Activated CD4-positive, alpha-beta T cell treated with anti-CD3 and anti-CD28 coated beads, Interleukin-2, Interleukin-6, amounts not matched to agents 100 ng/mL and 50 ng/mL, durations not matched to agents 16 hours and 8 hours (primary cell): ENCODE measurements at places on chromosomes 4 and X.
A peak's percentile ranks its signal among the peaks of the same experiment; 100 is the strongest.

DNA sequence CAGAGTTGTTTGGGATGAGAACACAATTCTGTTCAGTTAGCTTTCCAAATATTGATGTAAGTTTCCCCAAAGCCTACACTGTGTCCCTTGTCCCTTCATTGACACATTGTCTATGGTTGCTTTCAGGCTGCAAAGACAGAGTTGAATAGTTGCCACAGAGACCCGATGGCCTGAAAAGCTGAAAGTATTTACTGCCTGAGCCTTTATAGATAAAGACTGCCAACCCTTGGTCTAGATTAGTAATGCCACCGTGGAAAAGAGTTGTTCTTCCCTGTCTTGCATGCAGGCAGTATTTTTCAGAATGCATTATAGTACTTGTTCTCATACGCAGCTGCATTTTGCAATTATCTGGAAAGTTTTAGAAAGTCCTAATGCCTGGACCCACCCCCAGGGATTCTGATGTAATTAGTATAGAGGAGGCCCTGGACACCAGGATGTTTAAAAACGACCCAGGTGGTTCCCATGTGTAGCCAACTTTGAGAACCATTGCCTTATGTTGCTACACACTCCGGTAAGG, 180.8 kb downstream of the FRMPD4 start:
- no peak for DNase-seq

- no peak for DNase-seq
Observed at GRCh38 chr4:165199286-165199685, 8.1 kb upstream of the KLHL2 start.

GRCh38 chrX:38080808-38081207, 74.5 kb downstream of the SYTL5 start:
- DNase-seq: no peak

- DNase-seq: no peak
Observed at GRCh38 chr4:13766761-13767540, 139.4 kb upstream of the BOD1L1 start.

- DNase-seq: no peak
Observed at GRCh38 chrX:67613996-67614395, 70.2 kb downstream of the AR start.

- no peak for DNase-seq
Observed at GRCh38 chrX:117919755-117920154, 196.9 kb downstream of the KLHL13 start.

DNA sequence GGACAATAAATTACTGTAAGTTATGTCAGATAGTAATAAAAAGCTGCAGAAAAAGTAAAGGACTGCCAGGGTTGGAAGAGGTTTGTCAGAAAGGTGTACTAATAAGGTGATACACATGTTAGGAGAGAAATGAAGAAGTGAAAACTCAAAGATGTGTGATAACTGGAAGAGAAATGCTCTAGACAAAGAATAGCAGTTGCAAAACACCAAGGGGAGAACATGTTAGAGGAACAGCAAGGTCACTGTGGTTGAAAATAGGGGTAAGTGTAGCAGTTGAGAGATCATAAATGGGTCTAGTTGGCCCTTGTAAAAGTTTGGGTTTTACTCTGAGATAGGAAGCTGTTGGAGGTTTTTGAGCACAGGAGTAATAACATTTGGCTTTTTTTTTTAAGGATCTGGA, 46.9 kb downstream of the HSPA4L start:
- no peak for DNase-seq

DNA sequence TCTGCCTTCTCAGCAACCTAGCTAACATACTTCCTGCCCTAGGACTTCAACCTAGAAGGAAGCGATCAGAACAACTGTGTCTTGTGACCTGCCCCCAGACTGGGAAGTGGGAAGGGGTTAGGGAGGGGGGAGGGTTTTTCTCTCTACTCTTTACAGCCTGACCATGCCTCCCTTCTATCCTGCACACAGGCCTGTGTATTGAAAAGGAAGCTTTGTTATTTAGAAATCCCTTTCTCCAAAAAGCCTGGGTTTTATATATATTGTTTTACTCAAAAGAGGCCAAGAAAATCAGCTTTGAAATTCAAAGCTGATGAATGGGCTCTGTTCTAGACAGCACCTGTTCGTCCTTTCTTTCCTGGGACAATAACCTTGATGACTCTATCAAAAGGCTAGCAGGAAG, 35.2 kb upstream of the SMS start:
- no peak for DNase-seq

DNA sequence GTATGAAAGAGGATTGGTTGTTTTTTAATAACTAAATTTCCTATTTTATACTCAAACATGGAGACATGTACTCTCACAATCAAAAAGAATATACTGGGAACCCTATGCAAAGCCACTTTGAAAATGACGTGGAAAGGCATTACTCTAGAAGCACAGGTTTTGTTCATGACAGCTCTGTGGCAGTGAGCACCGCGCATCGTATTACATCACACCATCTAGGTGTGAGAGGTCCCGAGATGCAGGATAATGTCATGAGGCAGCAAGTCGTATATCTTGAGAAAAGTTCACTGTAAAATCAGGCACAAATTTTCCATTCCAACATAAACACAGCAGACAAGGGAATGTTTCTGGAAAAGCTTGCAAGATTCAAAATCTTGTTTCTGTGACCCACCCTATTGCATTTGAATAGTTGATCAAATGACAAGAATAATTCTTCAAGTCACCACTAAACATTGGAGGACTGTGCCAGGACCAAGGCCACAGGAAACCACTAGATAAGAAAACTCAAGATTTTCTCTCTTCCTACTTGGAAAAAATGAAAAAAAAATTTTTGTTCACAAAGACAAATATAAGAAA, 127.6 kb downstream of the LDB2 start:
- DNase-seq: no peak

DNA sequence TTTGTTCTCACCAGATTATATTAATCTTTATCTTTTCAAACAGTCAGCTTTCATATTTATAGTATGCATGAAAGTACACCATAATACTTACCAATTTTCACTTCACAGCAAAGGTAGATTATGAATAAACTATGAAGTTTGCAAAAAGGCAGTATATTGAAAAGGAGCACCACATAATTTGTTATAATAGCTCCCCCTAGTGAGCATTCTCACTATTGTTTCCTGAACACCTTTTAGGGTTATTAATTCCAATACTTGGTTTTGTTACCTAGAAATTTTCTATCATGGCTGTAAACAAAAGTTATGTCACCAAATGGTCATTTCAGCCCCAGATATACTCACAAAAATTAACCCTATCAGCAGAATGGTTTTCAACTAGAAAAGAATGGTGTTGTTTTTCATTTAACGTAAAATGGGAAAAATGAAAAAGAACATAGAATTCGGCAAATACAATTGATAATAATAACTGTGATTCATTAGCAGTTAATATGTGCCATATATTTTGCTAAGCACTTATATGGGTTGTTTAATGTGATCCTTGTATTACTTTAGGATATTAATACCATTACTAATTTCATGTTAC, 30.2 kb upstream of the NKX6-1 start:
- peak; percentile 54 for DNase-seq

DNA sequence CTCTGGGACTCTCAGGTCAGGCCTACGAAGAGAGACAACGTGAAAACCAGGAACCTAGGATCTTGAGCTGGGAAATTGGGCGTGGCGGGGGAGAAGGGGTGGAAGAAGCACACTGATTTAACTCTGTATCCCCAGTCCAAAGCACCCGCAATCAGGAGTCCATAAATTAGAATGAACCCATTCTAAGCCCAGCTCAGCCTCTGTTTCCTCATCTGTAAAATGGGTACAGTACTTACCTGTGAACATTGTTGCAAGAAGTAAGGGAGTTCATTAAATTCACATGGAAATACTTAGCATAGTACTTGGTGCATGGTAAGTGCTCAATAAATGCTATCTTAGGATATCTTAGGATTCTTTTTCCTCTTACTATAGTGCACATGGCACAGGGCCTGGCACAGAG, 326.7 kb downstream of the BCOR start:
- DNase-seq: no peak

GRCh38 chr4:5371415-5372190, 320.3 kb downstream of the STK32B start:
- no peak for DNase-seq

DNA sequence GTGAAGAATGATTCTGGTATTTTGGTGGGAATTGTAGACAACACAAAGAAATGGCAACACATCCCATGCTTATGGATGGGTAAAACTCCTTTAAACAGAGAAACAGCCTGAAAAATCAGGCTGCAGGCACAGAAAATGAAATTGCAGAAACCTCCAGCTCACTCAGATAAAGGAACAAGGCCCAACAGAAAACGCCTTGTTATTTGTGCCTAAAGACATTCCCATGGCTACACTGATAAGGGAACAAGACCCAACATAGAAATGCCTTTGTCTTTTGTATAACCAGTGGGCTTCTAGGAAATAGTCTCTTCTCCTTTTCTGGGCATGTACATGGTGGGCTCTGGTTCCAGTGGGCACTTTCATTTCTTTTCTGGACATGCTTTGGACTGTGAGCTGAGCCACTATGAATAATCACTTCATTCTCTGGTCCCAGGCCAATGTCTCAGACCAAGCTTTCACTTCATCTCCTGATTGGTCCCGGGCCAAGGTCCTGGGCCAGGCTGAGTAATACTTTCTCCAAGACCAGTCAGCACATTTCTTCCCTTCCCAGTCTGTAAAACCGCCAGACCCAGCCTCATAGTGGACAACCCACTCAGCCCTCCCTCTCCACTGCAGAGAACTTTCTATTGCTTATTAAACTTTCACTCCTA, 160.5 kb downstream of the TBX22 start:
- DNase-seq: no peak

- DNase-seq: no peak
Observed at GRCh38 chr4:75135068-75135825, 202.3 kb downstream of the PARM1 start.

DNA sequence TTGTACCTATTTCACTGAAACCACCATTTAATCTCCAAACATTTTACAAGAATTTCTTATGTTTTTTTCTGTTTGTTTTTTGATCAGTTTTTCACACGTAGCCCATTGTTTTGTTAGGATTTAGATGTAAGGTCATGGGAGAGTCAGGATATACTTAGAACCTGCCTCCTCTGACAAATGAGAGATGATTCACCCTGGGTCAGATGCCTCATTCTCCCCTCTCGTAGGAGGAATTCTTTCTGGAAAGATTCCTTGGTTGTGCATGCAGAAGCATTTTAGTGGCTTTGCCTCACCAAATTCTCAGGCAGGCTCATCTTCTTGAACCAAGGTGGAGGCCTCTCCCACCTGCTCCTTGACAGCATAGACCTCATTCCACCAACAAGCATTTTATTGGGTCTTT, 599.3 kb downstream of the SPRY1 start:
- DNase-seq: no peak

- no peak for DNase-seq
Observed at GRCh38 chr4:59855630-59856352, 1344.3 kb upstream of the ADGRL3 start.

- no peak for DNase-seq
Observed at GRCh38 chr4:110170861-110171260, 27.6 kb downstream of the ELOVL6 start.

DNA sequence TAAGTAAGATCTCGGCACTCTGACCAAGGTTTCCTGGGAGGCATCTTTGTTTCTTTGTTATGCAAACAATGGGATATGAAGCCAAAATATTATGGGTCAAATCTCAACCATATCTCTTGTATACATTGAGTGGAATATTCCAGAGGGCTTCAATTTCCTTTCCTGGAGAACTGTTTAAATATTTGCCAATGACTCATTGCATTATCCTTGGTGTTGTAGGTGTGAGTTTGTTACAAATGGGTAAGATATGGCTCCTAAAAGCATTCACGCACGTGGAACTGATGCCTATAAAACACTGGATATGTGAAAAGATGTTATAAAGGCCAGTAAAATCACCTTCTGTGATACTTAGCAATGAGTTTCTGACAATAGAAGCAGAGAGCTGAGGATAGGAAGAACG, 150.5 kb upstream of the WDR1 start:
- no peak for DNase-seq

GRCh38 chr4:87007528-87008446, 73.0 kb downstream of the AFF1 start:
- peak; percentile 59 for DNase-seq

GRCh38 chrX:145506214-145506613, 258.9 kb downstream of the SPANXN1 start:
- DNase-seq: no peak

DNA sequence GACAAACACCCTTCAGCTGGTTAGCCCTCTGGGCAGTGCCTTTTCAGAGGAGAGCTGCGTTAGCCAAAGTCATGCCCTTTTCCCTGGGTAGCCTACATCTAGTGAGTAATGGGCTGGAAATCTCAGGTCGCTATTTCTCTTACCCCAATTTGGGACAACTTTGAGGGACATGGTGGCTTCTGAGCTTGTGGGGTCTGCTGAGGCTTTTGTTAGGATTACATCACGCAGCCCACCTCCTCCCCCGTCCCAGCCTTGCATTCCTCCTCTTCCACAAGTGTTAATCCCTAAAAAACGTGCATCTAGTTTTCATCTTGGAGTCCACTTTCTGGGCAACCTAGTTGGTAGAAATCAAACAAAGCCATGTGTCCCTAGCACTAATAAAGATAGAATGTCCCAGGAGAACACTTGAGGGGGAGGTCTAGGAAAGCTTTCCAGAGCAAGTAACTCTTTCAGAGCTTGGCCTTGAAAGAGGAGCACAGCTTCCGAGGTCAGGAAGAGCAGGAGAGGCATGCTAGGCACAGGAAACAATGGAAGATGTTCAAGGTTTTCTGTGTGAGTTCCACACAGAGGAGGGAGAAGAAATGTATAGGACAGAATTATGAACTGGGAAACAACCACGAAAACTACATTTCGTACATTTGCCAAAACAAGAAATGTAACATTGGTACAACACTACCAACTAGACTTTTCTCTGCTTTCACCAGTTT, 2.8 kb downstream of the MRFAP1 start:
- DNase-seq: no peak

- no peak for DNase-seq
Observed at GRCh38 chrX:123361371-123361770, 177.3 kb downstream of the GRIA3 start.

DNA sequence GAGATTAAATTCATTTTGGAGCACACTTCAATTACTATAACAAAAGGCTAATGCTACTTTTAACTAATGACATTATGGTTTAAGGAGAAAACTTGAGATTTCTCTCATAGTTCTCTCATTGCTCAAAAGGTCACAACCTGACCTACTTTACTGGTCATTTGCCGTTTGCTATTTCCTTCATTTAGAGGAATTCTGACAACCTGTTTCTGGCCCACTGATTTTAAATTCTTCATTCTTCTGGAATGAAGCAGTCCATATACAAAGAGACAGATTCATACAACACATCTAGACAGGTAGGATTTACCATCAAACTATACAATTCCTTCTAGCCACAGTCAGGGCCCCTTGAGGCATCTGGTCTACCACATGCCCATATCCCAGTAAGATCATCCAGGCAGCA, 14.2 kb downstream of the RNF150 start:
- DNase-seq: no peak
